ENCODE measurements at places on chromosomes 2 and 18.

DNA sequence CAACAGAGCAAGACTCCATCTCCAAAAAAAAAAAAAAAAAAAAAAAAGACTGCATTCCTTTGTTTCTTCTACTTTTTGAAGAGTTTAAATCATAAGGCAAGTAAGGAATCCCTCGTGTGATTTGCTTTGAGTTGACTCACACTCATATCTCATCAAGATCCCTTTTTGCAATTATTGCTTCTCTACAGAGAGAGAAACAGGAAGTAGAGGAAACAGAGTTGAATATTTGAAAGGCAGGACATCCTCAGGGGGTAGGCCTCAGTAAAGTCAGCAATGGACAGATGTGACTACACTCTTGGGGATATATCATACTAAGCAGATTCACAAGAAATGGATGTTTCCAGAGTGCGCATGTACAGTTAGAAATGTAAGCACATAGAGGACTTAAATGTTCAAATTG lies 11.2 kb upstream of the EFR3B start:
- no peak for DNase-seq

DNA sequence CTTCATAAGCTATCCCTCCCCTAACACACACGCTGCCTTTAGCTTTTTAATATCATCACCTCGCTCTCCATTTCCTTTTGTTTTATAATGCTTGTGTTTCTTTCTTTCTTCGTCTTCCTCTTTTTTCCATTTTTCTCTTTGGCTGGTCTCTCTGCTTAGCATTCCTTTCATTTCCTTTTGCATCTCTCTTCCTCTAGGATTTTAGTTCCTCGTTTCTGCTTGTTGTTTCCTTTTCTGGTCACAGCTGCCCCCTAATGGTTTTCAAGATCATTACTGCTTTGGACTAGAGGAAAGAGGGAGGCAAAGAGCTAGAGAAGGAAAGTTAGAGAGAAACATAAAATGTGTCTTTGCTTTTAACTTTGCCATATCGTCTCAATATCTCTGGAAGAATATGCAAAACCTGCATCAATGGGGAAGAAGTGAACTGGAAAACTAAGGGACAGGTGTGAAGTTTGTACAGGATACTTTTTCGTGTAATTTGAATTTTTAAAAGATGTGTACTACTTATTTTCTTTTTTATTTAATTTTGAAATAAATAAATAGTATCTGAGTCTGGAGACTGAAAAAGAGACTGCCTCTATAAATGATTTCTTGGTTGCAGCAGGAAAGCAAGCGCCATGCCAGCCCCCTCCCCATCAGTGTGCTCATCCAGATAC lies 6.3 kb upstream of the NRP2 start:
- peak; percentile 21 for DNase-seq

DNA sequence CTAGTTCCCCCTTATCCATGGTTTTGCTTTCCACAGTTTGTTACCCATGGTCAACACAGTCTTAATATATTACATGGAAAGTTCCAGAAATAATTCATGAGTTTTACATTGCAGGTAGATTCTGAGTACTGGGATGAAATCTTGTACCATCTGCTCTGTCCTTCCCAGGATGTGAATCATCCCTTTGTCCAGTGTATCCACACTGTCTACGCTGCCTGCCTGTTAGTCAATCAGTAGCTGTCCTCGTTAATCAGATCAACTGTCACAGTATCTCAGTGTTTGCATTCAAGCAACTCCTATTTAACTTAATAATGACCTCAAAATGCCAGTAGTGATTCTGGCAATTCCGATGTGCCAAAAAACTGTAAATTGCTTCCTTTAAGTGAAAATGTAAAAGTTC lies 76.3 kb downstream of the DYNC1I2 start:
- no peak for DNase-seq

GRCh38 chr18:61448316-61448715 lies 115.1 kb downstream of the CDH20 start:
- no peak for DNase-seq

- DNase-seq: no peak
Measured at GRCh38 chr2:24597181-24597870, 106.3 kb downstream of the NCOA1 start.

- no peak for DNase-seq
Measured at GRCh38 chr2:88530081-88530480, 77.6 kb upstream of the FOXI3 start.

GRCh38 chr2:1715184-1716013 lies 28.9 kb downstream of the PXDN start:
- DNase-seq: no peak

GRCh38 chr2:120566331-120567035 lies 169.2 kb upstream of the GLI2 start:
- DNase-seq: no peak

DNA sequence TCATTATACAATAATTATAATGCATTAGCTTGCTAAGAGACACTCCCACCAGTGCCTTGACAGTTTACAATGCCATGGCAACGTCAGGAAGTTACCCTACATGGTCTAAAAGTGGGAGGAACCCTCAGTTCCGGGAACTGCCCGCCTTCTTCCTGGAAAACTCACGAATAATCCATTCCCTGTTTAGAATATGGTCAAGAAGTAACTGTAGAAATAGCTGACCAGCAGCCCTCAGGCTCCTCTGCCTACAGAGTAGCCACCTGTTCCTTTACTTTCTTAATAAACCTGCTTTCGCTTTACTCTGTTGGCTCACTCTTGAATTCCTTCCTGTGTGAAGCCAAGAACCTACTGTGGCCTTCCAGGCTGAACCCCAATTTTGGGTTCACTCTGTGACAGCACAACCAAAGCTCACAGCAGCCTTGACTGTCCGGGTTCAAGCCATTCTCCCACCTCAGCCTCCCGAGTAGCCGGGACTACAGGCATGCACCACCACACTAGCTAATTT lies 20.0 kb upstream of the PTPN2 start:
- DNase-seq: no peak

- no peak for DNase-seq
Measured at GRCh38 chr2:138757384-138757783, 22.8 kb downstream of the NXPH2 start.

- no peak for DNase-seq
Measured at GRCh38 chr2:221673248-221673647, 101.1 kb upstream of the EPHA4 start.

DNA sequence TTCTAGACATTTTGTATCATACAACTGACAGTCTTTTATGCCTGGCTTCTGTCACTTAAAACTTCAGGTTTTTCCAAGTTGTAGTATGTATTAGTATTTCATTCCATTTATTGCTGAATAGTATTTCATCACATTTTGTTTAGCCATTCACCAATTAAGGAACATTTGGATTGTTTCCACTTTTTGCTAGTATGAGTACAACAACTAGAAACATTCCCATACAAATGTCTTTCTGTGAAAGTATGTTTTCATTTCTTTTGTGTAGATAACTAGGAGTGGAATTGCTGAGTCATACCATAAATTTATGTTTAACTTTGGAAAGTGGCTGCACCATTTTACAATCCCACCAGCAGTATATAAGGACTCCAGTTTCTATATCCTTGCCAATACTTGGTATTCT lies 135.9 kb downstream of the ATAD2B start:
- no peak for DNase-seq

GRCh38 chr2:102321941-102322719 lies 10.8 kb downstream of the IL1RL1 start:
- DNase-seq: no peak

- no peak for DNase-seq
Measured at GRCh38 chr18:21904856-21905255, 164.3 kb downstream of the MIB1 start.

DNA sequence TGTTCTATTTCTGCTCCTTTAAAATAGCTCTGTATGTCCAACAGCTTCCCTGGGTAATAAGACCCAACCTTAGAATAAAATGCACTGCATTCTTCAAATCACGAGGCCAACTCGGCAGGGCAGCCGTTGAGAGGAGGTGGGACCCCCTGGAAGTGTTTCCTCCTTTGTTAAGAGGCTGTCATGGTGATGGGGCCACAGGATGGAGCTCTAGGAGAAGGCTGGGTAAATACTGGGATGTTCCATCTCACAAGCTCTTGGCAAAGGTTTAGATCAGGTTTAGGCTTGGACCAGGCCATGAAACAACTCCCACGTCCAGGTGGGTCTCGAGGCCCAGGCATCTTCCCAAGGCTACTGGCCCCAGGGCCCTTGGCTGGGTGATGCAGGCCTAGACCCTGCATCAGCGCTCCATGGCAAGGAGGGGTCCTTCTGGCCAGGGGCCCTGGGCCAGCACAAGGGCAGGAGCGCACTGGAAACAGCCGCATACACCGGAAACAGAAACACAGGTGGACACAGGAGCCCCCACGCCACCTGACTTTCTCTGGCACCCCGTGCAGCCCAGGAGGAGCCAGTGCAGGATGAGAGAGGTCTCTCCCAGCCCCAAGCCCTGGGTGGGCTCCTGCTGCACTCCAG lies 38.8 kb upstream of the OTOS start:
- DNase-seq: no peak

Measured in NCI-H2107 (cell line).